Cerebellar nuclear complex (tissue), 1 donor: ENCODE measurements at places on chromosomes 1 and 21.

GRCh38 chr1:204032642-204033235 is 40.2 kb upstream of the SOX13 start:
- no peak for DNase-seq

DNA sequence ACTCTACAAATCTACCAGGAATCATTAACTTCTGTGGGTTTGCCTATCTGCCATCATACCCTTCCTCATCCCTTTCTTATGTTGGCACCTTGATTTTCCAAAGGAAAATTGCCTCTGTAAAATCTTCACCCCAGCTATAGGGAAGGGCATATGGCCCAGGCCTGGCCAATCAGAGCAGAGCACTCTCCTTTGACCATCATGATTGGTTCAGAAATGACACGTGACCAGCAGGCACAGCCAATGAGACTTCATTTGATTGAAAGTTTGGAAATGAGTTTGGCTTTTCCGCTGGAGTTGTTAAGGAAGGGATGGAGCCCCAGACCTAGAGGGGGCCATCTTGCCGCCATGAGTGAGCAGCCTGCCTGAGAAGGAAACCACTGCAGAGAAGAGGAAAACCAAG is 35.1 kb upstream of the IFFO2 start:
- no peak for DNase-seq

DNA sequence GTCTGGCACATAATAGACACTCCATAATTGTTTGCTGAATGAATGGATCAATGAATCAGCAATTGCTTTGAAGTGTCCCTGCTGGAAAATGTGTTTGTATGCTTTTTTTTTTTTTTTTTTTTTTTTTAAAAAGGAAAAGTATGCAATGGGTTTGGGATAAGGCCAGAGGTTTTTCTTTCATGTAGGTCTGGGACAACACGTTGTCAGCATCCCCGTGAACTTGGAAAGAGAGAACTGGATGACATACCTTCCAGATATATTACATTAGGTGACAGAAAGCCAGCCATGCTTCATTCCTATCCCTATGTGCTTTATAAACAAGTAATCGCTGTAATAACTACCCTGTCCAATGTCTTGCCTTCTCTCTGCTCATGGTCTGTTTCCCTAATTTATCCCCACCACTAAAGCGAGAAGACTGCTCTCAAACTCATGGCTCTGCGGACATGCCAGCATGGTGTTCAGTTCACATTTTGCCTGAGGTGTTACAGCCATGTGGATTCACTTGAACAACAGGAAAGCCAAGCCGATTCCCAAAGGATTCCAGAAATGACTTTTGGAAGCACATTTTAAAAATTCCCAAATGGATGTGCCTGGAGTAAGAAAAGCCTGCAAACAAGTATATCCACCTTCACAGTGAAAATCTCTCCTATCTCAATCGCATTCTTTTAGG is 34.8 kb upstream of the GREM2 start:
- DNase-seq: no peak

GRCh38 chr1:11602424-11602823 is 51.8 kb downstream of the FBXO2 start:
- no peak for DNase-seq

- no peak for DNase-seq
These were observed 25.8 kb upstream of the AADACL3 start for GRCh38 chr1:12690156-12690555.

GRCh38 chr1:47990286-47990685 is 6.9 kb downstream of the TRABD2B start:
- DNase-seq: no peak

GRCh38 chr1:228804640-228805413 is 69.5 kb downstream of the RHOU start:
- DNase-seq: no peak

DNA sequence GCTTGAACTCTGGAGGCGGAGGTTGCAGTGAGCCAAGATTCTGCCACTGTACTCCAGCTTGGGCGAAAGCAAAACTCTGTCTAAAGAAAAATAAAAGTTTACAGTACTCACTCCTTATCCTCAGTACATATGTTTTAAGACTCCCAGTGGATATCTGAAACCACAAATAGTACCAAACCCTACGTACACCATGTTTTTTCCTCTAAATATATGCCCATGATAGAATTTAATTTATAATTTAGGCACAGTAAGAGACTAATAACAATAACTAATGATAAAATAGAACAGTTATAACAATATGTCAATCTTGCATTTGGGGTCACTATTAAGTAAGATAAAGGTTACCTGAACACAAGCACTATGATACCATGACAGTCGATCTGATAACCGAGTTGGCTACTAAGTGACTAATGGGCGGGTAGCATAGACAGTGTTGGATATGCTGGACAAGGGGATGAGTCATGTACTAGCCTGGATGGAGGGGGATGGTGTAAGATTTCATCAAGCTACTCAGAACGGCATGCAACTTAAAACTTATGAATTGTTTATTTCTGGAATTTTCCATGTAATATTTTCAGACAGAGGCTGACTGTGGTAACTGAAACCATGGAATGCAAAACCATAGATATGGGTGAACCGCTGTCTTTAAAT is 43.7 kb downstream of the ST7L start:
- DNase-seq: no peak

DNA sequence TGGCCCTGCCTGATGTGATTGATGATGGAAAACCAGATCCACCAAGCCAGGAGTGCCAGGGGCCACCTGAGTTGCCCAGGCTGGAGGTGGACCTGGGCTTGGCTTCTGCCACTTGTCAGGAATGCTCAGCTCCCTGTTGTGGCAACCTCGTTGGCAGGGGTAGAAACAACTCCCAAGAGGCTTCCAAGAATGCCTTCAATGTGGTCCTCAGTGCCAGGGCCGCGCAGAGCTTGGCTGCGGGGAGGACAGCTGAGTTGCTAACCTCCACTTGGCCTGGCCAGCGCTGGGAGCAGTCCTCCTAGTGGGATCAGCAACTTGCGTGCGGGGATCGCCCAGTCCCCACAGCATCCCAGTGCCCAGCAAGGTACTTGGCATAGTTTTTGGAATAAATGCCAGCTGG is 9.0 kb downstream of the MYOM3 start:
- no peak for DNase-seq

DNA sequence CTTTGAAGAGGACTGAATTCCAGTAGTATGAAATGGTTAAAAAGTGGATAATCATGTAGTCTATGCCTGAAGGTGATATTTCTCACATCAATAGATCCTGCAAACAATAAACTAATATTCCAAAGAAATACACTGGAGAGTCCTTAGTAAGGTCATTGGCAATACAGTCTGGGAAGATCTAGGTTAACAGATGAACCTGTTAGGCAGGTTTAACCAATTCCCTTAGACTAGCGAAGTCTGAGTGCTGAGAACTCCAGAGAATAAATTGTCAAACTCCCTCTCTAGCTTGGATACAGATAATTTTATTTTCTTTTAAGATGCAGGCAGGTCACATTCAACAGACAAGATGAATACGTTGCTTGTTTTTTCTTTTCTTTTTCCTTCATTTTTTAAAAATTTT is 2.4 kb downstream of the GPR157 start:
- no peak for DNase-seq

- DNase-seq: no peak
These were observed 75.2 kb downstream of the EVI5 start for GRCh38 chr1:92709738-92710137.

GRCh38 chr1:244730153-244730933 is 77.4 kb downstream of the DESI2 start:
- DNase-seq: no peak

GRCh38 chr1:187237542-187237941 is 408.8 kb downstream of the PLA2G4A start:
- no peak for DNase-seq

DNA sequence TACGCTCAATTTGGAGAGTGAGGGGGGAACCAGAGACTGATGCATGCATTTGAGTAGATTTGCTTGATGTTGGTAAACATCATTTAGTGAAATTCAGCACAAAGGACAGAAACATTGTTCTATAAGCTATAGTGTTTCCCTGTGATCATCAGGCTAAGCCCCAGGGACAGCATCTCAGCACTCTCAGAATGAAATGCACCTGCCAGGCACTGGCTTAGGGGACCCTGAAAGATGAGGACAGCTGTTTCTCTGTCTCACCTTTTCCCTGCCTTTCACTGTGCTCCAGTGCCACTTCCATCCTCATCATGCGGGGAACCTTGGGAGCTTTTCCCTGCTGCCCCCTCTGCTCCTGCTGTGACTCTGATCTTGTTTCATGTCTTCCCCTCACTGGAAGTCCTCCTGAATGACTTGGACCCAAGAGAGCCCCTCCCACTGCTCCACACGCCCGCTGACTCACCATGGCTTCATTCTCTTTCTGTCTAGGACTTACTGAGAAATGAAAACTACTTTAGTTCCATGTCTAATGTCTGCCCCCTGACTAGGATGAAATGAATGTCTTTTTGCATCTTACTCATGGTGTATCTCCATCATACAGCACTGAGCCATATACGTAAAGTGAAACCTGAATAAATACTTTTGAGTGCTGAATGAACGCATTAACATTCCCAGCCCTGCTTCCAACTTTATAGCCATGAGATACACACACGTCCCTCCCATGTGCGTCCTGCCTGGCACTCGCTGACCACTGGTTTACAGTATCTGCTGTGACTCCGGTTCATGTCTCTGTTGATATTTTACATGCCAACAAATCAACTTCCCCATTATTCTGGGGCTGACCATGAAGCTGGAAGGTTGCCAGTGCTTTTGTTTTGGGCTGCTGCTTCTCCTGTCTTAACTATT is 182.0 kb downstream of the PCP4 start:
- DNase-seq: no peak

DNA sequence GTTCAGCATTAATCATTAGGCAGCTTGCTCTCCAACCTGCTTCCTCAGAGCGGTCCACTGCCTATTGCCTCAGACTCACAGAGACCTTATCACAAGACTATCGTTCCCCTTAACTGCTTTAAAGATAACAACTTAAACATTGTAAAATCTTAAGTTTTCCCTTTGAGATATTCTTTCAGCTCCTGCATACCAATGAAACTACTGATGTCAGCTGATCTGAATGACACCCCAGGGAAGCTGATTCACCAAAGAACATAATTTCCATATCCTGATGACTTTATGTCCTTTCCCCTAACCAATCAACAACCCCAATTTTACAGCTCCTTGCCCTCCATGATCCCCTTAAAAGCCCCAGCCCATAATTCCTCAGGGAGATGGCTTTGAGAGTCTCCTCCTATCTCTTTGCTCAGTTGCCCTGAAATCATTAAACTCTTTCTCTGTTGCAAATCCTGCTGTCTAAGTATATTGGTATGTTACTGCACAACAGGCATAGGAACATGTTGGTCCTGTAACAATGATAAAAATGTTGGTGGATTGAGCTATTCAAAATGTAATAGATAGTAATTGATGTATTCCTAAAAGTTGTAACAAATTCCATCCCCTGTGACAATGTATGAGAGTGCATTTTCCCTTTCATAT is 621.4 kb upstream of the RGS18 start:
- DNase-seq: no peak

DNA sequence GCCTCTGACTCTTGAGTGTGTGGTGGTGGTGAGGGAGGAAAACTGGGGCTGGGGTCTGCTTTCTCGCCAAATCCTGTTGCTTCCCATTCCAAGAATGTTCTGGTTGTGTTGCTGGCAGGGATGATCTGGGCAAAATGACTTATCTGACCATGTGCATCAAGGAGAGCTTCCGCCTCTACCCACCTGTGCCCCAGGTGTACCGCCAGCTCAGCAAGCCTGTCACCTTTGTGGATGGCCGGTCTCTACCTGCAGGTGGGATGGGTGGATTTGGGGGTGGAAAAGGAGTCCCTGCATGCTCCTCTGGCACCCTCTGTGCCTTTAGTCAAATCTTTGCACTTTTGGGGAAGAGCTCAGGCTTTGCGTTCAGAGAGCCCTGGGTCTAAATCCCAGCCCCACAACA is 18.1 kb downstream of the CYP4B1 start:
- no peak for DNase-seq

DNA sequence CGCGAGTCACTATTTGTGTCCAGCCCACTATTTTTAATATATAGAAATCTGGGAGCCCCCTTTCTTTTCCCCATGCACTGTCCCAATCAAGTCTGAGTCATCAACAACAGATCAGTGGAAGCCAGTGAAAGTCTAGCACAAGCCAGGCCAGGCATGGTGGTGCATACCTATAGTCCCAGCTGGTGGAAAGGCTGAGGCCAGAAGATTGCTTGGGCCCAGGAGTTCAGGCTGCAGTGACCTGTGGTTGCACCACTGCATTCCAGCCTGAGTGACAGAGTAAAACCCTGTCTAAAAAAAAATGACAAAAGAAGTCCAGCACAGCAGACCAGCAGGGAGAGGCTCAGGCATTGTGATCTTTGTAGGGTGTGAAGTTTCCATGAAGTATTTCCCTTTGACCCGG is 9.0 kb upstream of the RPL5 start:
- no peak for DNase-seq

- no peak for DNase-seq
These were observed 257.1 kb downstream of the BRINP2 start for GRCh38 chr1:177427811-177428210.

GRCh38 chr1:52917581-52917980 is 4.0 kb downstream of the ECHDC2 start:
- DNase-seq: no peak

GRCh38 chr1:161949548-161949947 is 74.1 kb downstream of the OLFML2B start:
- no peak for DNase-seq

DNA sequence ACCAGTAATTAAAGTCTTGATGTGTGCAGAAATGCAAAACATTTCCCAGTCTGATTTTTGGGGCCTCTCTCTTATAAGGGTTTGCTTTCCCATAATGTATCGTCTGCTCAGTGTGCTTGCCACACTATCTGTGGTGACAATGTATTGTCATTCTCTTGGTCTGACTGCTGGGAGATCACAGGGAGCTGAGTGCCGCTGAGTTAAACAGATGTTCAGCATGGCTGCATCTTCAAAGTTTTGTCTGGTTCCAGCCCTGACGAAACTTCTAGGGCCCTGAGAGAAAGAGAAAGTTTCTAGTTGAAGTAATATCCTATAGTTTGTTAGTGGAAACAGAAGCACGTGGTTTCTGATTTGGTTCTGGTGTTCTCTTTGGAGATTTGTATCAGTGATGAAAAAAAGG is 42.6 kb downstream of the DNM3 start:
- DNase-seq: no peak

GRCh38 chr1:206939841-206940587 is 6.3 kb downstream of the PIGR start:
- no peak for DNase-seq

DNA sequence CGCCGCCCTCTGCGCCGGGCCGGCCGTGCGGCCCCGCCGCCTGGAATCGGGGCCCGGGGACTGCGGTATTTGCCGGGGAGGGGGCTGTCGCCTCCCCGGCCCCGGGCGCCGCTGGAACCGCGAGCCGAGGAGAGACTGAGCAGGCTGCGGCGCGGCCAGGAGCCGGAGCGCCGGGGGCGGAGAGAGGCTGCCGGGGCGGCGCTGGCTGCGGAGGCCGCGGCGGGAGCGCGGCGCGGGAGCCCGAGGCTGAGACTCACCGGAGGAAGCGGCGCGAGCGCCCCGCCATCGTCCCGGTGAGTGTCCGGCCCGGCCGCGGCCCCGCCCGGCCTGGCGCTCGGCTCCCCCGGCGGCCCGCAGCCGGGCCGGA is 746 bp downstream of the DYRK1A start:
- DNase-seq: no peak

DNA sequence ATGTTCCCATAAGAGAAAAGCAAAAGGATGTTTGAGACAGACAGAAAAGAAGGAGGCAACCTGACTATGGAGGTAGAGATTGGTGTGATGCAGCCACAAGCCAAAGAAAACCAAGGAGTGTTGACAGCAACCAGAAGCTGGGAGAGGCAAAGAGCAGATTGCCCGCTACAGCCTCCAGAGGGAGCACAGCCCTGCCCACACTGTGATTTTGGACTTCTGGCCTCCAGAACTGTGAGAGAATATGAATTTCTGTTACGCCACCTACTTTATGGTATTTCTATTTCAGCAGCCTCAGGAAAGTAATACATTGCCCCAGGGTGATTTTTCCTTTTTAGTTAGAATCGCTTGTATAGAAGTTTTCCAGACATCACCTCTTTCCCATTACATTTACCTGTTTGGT is 28.4 kb downstream of the SLAMF6 start:
- no peak for DNase-seq
